IMR-90 (cell line): ENCODE measurements at places on chromosomes 5 and 9. TPM values are rescaled to one million over a fixed set of nuclear protein-coding genes. Genes with fewer than 3 reads are reported as not detected.

DNA sequence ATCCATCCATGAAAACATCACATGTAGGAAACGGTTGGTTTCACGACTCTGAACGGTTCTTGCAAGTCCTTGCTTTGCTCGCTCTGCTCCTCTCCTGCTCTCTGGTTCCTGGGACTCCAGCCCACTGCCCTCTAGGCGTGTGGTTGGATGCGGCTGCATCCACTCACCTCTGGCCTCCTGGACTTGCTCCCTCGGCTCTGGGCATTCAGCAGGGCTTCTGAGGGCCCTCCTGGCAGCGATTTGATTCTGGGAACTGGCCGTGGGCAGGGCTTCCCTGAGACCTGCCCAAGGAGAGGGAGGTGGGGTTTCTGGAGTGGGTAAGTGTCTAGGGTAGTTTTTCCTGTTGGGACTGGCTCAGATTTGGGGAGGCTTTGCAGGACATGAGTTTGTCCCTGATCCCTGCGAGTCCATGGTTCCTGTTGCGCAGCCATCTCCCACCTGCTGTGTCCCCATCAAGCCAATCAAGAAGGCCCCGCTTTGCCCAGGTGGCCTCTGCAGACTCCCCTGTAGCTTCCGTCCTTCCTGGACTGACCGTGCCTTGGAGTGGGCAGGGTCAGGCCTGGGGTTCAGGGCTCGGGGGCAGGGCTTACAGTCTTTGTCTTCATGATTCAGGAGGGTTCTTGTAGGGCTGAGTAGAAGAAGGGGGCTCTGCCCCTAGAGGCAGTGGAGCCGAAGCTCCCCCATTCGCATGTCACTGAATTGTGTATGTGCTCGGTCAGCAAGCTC is 192.3 kb downstream of the CACNA1B start:
- no peak overlapping the region for H3K27ac ChIP-seq
- H3K36me3 ChIP-seq, result no peaks in the 10 kb centered on the region
- no peaks in the 10 kb centered on the region for H3K4me1 ChIP-seq
- no peak for DNase-seq
- no peaks in the 10 kb centered on the region for H3K27me3 ChIP-seq

DNA sequence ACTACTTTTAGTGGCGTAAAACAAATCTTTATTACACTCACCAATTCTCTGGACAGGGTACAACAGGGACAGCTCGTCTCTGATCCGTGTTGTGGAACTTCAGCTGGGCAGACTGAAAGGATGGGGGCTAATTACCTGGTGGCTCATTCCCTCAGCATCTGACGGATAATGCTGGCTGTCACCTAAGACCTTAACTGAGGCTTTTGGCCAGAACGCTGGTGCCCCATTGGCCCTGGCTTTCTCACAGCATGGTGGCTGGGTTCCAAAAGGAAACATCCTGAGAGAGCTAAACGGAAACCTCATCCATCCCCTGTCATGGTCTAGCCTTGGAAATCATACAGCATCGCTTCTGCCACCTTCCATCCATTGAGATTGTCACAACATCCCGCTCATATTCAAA is 62.9 kb downstream of the RAI14 start:
- peaks cover 37% of the 10 kb centered on the region for H3K4me1 ChIP-seq
- no peak overlapping the region for H3K4me3 ChIP-seq
- peaks cover 16% of the 10 kb centered on the region for H3K36me3 ChIP-seq
- no peaks in the 10 kb centered on the region for H3K27me3 ChIP-seq
- no peak for DNase-seq

DNA sequence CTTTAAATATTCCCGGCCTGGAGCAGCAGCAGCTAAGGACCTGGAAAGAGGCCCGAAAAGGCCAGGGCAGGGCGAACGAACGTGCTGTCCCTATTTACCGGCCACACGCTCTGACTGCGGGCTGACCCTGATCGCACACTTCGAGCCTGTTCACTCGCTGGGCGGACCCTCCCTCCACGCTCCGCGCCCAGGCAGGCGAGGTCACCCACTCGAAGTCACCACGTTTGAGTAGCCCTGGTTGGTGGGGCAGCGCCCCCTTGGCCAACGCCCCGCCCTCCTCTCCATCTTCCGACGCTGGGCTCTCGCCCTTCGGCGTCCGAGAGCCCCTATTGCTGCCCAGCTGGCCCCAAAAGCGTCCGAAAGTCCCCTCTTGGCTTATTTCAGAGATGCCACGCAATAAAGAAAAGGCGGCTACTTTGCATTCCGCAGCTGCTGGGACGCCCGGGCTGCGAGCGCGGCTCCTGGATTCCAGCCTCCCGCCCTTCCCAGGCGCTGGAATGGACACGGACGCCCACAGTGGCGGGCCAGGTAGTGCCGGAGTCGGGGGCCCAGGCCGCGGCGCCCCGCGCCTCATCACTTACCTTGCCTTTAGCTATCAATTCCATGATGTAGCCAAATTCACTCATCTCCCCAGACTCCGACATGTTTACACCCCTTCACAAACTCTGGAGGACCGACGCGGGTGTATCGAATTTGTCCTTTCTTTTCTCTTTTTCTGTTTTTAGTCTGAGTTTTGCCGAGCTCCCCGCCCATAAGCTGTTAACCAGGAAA is 9.9 kb upstream of the TRIM36 start:
- peaks cover 62% of the 10 kb centered on the region for H3K27me3 ChIP-seq
- H3K27ac ChIP-seq, result no peak overlapping the region
- peak overlapping the region; percentile 35 for H3K4me3 ChIP-seq

Gene GALNT12
- 2.5 TPM in 2 replicates for total RNA-seq

GRCh38 chr5:158534203-158534602 is 565.5 kb downstream of the EBF1 start:
- DNase-seq, result no peak
- H3K36me3 ChIP-seq, result no peaks in the 10 kb centered on the region
- H3K4me3 ChIP-seq, result no peak overlapping the region
- no peaks in the 10 kb centered on the region for H3K27me3 ChIP-seq
- no peaks in the 10 kb centered on the region for H3K4me1 ChIP-seq

DNA sequence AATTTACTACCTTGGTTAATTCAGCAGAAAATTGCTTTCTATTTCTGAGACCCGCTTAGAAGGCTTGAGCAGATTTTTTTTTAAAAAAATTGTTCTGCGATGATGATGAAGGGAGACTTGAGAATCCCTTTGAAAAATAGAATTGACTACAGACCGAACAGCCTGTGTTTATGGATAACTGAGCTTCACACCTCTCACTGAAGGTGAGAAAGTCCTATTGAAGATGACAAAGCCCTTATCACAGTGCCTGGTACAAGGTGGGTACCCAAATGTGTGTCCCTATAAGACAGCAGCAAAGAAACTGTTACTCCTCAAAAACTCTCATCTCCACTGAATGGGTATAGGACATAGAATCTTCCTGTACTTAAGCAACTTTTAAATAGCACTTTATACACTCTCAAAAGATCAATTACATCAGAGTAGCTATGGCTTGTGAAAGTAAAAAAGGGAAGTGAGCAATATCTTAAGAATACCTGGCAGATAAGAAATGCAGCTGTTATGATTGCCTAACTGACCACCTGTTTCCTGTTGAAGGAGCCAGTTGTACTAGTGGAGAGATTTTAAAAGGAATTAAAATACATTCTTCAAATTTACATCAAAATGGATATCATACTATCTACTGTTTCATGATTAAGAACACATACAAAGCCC is 419.7 kb downstream of the CHSY3 start:
- H3K4me1 ChIP-seq, result no peaks in the 10 kb centered on the region
- no peak overlapping the region for H3K4me3 ChIP-seq
- no peak overlapping the region for H3K27ac ChIP-seq
- DNase-seq, result no peak
- no peaks in the 10 kb centered on the region for H3K27me3 ChIP-seq

- H3K4me1 ChIP-seq, result no peaks in the 10 kb centered on the region
- H3K4me3 ChIP-seq, result no peak overlapping the region
- DNase-seq, result no peak
- H3K27ac ChIP-seq, result no peak overlapping the region
- H3K27me3 ChIP-seq, result no peaks in the 10 kb centered on the region
- no peaks in the 10 kb centered on the region for H3K36me3 ChIP-seq
Measured at GRCh38 chr9:87469793-87470465, 27.7 kb upstream of the DAPK1 start.

Gene RNF224
- not detected in 2 replicates for total RNA-seq

DNA sequence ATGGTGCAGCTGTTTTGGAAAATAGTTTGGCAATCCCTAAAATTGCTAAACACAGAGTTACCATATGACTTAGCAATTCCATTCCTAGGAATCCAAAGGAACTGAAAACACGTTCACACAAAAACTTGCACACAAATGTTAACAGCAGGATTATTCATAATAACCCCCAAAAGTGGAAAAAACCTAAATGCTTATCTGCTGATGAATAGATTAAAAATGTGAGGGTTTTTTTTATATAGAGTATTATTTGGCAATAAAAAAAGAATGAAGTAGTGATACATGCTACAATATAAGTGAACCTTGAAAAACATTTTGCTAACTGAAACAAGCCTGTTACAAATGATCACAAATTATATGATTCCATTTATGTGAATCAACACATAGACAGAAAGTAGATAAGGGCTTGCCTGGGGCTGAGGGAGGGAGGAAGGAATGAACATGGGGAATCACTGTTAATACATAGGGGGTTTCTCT is 45.1 kb upstream of the TRIO start:
- peak; percentile 94 for DNase-seq
- H3K4me3 ChIP-seq, result no peak overlapping the region
- no peaks in the 10 kb centered on the region for H3K27me3 ChIP-seq
- peak overlapping the region; percentile 94 for H3K27ac ChIP-seq
- H3K36me3 ChIP-seq, result no peaks in the 10 kb centered on the region

Gene CDH18
- total RNA-seq, result 0.83 and 1.1 TPM in 2 replicates

- no peak overlapping the region for H3K27ac ChIP-seq
- no peak overlapping the region for H3K4me3 ChIP-seq
- H3K27me3 ChIP-seq, result no peaks in the 10 kb centered on the region
- H3K4me1 ChIP-seq, result no peaks in the 10 kb centered on the region
Measured at GRCh38 chr5:2902742-2903297, 151.3 kb upstream of the IRX2 start.

Gene HABP4
- 5.2 and 10.3 TPM in 2 replicates for total RNA-seq

DNA sequence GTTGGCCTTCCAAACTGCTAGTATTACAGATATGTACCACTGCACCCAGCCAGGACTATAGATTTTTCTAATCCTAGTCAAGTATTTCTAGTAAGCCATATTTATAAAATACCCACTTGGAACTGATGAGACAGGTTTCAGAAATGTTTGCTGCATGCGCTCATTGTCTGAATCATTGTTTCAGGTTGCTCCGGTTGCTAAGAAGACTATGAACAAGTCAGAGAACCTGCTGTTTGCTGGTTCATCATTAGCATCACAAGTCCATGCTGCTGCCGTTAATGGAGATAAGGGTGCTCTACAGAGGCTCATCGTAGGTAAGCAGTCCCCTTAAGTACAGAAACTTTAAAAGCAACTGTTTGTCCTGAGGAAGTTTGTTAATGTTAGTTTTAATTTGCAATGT is 5.3 kb downstream of the INVS start:
- H3K27ac ChIP-seq, result no peak overlapping the region
- DNase-seq, result peak; percentile 84
- H3K4me1 ChIP-seq, result 0 out of 2 replicates have a peak, but pooled peaks cover 2% of the 10 kb centered on the region
- no peak overlapping the region for H3K4me3 ChIP-seq

- H3K4me3 ChIP-seq, result no peak overlapping the region
- H3K36me3 ChIP-seq, result peaks cover 4% of the 10 kb centered on the region; the same call in 1 of the 2 replicates
- DNase-seq, result no peak
- no peak overlapping the region for H3K27ac ChIP-seq
- H3K27me3 ChIP-seq, result no peaks in the 10 kb centered on the region
Measured at GRCh38 chr9:13175732-13176131, 103.8 kb downstream of the MPDZ start.

DNA sequence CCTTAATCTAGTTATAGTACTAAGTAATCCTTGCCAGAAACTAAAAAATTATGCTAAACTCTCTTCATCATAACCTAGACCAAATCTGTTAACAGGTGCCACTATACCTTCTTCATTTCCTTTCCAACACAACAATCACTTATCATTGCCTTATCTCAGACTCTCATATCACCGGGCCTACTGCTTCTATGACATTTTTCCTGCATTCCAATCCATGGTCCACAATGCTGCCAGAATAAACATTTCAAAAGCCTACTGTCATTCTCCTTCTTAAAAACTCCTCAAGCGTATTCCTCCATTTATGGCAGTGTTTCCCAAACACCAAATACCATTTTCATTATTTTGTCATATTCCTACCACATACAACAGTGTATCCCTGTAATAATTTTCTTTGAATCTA is 6.5 kb downstream of the PPP6C start:
- DNase-seq, result peak; percentile 34
- no peak overlapping the region for H3K4me3 ChIP-seq
- H3K27me3 ChIP-seq, result no peaks in the 10 kb centered on the region
- H3K4me1 ChIP-seq, result peaks cover 5% of the 10 kb centered on the region

- no peak overlapping the region for H3K27ac ChIP-seq
- H3K4me3 ChIP-seq, result no peak overlapping the region
- peaks cover 6% of the 10 kb centered on the region for H3K4me1 ChIP-seq
- no peak for DNase-seq
Measured at GRCh38 chr9:124359855-124360678, 55.2 kb downstream of the PSMB7 start.

Gene SPATA31D4
- total RNA-seq, result not detected in 2 replicates
